ENCODE measurements at places on chromosomes 3 and 15.

DNA sequence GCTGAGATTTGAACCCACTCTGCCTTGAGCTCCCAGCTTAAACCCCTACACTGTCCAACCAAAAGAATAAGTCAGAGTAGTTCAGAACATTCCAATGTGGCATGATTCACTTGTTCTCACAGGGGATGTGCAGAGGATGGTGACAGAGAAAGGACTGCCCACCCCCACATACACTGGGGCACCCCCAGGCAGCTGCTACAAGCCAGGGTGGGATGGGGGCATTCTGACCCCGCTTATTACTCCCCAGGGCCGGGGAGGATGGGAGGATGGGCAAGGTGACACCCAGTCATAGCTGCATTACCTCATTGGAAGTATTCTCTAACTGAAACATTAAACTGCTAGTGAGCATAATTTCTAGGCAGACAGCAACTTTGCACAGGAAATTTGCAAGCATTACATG lies 126.0 kb upstream of the PRR20G start:
- DNase-seq = no peak

DNA sequence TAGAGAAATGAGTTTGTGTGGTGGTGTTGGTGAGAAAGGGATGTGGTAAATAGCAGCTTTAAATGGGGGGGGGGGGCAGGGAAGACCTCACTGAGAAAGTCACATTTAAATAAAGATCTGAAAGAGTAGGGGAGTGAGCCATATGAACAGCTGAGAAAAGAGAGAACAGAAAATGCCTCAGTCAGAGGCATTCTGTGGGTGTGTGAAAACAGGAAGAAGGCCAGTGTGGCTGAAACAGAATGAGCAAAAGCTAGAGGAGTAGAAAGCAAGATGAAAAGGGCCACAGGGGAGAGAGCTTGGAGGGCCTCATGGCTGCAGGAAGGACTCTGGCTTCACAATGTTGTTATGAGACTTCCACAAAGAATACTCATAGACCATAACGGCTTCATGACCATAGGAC lies 783.3 kb downstream of the ZPLD1 start:
- DNase-seq = no peak

DNA sequence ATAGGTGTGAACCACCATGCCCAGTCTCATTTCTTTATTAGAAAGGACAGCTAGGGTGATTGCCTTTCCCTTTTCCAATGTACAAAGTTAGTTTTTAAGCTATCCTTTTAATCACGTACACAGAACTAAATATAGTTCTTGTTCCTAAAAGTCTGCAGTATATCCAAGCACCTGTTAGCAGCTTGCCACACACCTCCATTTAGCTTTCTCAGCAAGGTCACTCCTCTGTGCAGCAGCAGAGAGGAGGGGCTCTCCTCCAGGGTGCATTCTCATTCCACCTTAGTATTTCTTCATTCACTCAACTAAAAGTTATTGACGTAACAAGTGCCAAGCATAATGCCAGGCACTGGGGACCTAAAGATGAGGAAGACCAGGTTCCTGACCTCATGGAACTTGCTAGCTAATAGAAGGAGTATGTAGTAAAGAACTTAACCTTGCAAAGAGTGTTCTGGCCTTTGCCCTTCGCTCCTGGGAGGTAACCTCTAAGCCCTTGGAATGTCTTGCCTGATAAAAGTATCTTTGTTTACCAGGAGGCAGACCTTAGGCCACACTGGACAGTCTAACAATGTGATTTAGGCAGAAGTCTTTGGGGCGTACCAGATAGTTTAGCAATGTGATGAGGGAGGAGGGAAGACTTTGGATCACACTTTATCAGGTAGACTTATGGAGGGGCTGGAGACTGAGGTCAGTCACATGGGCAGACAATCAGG lies 12.7 kb upstream of the PTPN9 start:
- DNase-seq = no peak

DNA sequence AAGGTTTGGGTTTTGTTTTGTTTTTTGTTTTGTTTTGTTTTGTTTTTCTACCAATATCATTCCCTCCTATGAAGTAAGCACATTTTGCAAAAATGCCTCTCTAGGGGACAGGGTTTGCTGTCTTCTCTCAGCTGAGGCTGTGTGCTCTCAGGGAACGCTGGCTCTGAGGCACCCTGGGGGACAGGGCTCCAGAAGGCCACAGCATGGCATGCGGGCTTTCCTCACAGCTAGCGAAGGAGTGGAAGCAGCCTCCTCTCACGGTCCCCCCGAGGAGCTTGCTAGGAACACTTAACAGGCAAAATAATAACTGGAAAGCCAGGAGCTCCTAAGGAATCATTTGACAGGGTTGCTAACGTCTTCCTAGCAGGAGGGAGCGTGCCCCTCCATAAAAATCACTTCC lies 227.7 kb upstream of the ST8SIA2 start:
- no peak for DNase-seq

DNA sequence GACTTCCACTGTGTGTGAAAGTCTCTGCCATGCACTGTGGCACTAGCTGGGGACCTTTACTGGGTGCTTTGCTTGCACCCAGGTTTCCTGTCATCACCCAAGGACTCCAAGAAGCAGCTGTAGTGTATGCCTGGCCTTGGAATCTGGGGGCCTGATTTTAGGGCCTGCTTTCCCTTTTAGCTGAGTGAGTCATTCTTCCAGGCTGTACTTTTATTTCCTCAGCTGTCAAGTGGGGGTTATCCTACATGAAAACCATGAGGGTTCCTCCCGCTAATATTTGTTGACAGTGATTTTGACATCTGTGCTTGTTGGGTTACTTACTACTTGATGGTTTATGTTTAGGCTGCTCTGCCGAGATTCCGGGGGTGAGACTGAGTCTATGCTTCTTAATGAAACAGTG lies 18.5 kb downstream of the GORASP1 start:
- DNase-seq = no peak

- DNase-seq = no peak
These were observed 86.7 kb upstream of the ANKRD34C start for GRCh38 chr15:79195802-79196201.

DNA sequence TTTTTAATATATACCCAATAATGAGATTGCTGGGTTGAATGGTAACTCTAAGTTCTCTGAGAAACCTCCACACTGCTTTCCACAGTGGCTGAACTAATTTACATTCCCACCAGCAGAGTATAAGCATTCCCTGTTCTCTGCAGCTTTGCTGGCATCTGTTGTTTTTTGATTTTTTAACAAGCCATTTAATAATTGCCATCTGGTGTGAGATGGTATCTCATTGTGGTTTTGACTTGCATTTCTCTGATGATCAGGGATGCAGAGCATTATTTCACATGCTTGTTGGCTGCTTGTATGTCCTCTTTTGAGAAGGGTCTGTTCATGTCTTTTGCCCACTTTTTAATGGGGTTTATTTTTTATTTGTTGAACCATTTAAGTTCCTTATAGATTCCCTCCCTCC lies 75.0 kb upstream of the EPHB3 start:
- no peak for DNase-seq

DNA sequence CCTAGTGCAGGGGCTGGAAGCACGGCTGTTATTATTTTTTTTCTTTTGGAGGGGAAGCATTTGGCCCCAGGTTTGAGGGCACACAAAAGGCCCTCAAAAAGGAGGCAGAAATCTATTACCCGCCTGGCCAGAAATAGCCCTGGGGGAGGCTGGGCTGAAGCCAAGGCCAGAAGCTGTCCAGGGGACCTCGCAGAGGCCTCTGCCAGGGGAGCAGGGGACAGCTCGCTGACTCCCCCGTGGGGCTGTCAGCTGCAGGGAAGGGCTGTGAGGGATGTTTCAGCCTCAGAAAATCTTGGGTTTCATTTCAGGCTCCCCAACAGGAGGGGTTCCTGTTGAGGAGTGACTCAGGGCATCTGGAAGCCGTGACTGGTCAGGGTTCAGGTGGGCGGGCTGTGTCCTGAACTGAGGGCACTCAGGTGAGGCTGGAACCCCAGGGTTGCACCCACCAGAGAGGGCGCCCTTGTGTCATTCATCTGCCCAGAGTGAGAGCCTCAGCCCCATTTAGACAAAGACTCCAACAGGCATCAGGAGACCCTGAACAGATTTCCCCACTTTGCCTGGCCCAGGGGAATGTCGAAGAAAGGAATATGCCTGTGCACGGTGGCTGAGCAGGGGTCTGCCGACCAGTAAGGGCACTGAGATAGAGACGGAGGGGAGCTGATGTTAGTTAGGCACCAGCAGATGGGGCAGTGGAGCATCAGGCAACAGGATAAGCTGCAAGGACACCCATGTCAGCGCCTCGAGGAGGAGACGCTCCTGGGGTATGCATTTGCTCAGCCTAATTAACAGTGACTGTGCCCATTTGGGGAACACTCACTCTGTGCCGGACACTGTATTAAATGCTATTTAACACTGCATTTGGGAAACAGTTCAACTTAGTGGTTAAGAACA lies 43.5 kb upstream of the SLC6A11 start:
- no peak for DNase-seq

DNA sequence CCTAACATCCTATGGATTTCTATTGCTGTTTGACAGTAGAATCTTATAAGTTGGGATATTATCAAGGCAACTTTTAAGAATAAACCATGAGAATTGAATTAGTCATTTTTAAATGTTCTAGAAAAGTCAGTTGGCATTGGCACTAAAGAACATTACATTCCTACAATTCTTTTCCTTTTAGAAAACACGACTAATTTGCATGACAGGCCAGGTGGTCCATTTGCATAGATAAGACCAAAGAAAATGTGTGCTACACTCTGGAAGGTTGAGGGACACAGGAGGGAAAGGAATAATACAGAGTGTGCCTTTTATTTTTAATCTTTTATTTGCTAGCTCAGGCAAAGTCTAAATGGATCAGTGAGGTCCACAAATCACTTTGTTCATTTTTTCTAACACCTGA lies 962.3 kb downstream of the EPHA3 start:
- no peak for DNase-seq

- DNase-seq = no peak
These were observed 116.8 kb downstream of the CDIN1 start for GRCh38 chr15:36696196-36696595.

- no peak for DNase-seq
These were observed 33.8 kb downstream of the SLC9A9 start for GRCh38 chr3:143814443-143814889.

DNA sequence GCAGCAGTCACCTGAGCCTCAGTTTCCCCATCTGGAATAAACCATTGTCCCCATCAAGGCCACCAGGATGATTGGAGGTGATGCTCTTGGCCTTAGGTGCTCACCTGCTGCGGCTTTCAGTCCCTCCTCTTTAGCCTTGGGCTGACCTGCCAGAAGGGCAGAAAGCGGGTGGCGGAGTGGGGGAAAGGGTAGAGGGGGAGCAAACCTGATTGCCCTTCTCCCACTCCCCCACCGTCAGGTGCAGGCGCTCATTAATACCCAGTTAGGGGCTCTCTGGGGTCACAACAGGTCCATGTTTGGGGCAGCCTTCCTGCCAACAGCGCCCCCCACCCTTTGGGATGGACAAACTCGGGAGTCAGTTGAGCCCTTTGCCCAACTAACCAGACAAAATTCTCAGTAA lies 50.5 kb downstream of the GRIP2 start:
- DNase-seq = no peak

- no peak for DNase-seq
These were observed 12.8 kb upstream of the TIMMDC1 start for GRCh38 chr3:119485563-119485962.

DNA sequence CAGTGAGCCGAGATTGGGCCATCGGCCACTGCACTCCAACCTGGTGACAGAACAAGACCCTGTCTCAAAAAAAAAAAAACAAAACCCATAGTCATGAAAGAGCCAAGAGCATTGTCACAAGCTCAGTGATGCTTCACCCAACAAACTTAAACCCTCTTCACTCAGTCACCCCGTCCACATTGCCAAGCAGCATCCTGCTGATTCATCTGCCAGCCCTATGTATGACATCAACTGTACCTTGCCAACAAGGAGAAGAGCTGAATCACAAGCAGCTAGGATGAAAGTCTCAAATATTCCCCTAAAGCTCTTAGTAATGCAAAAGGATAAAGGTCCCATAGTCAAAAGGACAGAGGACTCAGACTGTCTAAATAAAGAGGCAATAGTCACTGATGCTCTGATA lies 90.0 kb downstream of the ANO10 start:
- DNase-seq = no peak

- DNase-seq = no peak
These were observed 13.4 kb downstream of the CIDEC start for GRCh38 chr3:9866639-9867038.

DNA sequence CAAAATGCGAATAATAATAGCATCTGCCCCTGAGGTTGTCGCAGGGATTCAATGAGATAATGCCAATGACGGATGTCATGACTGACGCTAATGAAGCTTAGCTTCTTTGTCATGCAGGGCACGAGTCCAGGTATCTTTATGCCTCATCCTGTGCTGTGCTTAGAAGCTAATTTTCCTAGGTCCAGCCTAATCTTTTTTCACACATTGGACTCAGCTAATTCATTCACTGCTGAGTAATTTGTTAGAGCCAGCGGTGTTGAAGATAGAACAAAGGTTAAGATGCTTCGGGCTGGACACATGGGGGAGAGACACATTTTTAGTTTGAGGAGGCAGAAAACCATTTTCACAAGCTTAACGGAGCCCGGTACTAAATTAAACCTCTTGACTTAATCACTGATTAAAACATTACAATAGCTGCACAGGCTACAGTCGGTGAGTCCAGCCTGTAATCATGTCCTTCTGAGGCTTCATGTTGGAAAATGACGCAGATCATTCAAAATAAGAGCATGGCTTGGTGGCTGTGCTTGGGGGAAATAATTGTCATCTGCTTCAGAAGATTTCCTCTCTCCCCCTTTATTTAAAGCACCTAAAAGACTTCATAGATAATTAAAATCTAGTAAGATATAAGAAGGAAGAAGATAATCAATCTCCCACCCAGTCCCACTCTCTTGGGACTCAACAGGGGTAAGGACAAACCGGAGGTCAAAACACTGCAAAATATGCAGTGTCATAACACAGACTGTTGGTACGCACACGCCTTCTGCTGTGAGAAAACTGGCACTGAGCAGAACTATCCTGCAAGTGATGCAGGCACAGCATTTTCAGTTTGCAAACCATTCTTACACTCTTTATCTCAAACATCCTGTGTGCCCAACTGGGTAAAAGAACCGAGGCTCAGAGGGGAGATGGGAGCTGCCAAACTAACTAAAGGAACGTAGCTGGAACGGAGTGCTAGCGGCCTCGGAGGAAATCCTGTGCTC lies 3.3 kb upstream of the CCDC174 start:
- DNase-seq = no peak

- no peak for DNase-seq
These were observed 7.5 kb upstream of the ST6GAL1 start for GRCh38 chr3:186922790-186923189.

- DNase-seq = no peak
These were observed 13.8 kb upstream of the TRIM42 start for GRCh38 chr3:140664111-140664510.

DNA sequence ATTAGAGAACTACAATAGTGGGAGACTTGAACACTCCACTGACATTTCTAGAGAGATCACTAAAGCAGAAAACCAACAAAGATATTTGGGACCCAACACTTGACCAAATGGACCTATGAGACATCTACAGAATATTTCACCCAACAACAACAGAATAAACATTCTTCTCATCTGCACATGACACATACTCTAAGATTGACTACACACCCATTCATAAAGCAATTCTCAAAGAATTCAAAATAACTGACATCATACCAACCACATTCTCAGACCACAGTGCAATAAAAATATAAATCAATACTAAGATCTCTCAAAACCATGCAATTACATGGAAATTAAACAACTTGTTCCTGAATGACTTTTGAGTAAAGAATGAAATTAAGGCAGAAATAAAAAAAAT lies 473.7 kb downstream of the LPP start:
- no peak for DNase-seq

All from activated effector memory CD4-positive, alpha-beta T cell treated with anti-CD3 and anti-CD28 coated beads, Interleukin-2, amount 50 U/mL, for 16 hours (primary cell).